ENCODE measurements at places on chromosomes 3 and 15.
A peak's percentile ranks its signal among the peaks of the same experiment; 100 is the strongest.

GRCh38 chr3:170909129-170909903 lies 879 bp upstream of the EIF5A2 start:
- DNase-seq = no peak

- no peak for DNase-seq
Measured at GRCh38 chr15:94265982-94266381, 34.6 kb downstream of the MCTP2 start.

- DNase-seq = no peak
Measured at GRCh38 chr3:63912768-63913588, 795 bp upstream of the SCAANT1 start.

- DNase-seq = no peak
Measured at GRCh38 chr3:10771486-10772270, 44.4 kb upstream of the SLC6A11 start.

DNA sequence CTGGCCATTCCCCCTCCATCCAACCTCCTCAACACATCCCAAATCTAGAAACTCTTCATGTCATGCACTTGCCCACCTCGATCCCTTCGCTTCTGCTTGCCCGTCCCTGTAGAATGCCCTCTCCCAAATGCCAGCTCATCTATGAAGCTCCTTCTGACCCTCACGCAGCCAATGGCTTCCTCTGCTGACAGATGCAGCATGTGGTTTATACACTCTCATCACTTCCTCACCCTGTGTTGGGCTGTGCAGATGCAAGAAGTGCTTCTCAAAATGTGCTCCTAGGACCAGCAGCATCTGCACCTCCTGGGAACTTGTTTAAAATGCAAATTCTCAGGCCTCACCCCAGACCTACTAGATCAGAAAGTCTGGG lies 51.7 kb downstream of the SEMA5B start:
- no peak for DNase-seq

- no peak for DNase-seq
Measured at GRCh38 chr3:129461461-129462146, 21.6 kb downstream of the IFT122 start.

GRCh38 chr3:77967621-77968020 lies 927.7 kb downstream of the ROBO2 start:
- no peak for DNase-seq

DNA sequence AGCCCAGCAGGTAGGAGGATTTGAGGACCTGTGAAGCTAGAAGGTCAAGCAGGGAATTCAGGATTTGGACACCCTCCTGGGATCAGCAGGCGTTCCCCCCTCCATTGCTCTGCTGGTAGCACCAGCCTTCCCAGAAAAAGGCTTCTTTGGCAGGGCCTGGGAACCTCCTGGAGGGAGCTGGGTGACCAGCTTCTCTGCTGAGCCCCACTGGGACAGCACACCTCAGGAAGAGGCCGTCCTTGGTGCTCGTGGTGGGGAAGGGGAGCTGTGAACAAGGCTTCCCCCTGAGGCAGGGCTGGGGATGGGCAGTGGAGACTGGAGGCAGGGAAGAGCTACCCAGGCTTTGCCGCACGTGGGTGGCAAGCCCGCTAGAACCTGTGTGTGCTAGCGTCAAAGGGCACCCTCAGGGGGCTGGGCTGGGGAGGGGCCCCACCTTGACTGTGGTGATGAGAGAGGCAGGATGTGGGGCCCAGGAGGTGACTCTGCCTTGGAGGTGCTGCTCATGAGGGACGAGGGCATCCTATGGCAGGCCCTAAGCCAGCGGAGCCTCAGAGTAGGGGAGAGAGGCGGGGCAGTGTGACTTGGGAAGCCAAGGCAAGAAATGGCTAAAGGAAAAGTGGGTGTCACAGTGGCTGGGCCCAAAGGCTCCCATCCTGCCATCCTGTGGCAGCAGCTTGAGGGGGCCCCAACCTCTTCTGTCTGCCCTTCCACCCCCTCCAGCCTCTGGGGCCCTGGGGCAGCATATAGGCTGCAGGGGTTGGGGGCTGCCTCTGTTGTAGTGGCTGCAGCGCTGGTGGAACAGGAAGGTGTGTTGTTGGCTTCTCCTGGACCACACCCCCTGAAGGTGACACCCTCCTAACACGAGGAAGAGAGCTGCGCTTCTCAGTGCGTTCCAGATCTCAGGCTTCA lies 20.7 kb downstream of the KLF13 start:
- no peak for DNase-seq

GRCh38 chr15:60130398-60130797 lies 126.3 kb downstream of the FOXB1 start:
- DNase-seq = no peak

- DNase-seq = no peak
Measured at GRCh38 chr3:4977853-4978203, 1.4 kb upstream of the BHLHE40 start.

GRCh38 chr3:100073714-100074307 lies 40.5 kb downstream of the FILIP1L start:
- DNase-seq = no peak

DNA sequence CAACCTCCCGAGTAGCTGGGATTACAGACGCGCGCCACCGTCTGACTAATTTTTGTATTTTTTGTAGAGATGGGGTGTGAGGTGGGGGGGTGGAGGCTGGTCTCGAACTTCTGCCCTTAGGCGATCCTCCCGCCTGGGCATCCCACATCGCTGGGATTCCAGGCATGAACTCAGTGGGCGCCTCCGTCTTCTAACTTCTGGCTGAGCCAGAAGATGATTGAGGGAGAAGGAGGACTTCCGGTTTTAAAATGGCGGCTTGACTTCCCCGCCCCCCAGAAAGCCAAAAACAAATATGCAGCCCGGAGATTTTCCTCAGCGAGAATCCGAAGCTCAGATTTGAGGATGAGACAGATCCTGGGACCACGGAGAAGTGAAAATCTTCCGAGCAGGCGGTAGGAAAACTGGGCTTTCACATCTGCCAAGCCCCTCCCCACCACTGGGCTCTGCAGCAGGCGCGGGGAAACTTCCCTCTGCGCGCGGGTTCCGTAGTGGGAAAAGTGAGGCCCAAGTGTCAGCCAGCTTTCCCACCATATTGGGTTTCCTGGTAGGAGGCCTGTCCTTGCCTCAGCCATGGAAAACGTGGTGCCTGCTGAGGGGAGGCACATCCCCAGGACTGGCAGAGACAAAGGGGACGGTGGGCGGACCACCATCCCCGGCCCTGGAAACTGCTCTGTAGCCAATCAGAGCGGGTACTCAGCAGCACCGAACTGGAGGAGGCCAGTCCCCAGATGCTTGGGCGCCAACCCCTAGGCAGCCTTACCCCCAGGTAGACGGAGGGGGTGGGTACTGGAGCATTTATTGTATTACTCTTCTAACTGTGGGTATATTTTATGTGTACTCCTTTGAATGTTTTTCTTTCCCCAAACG lies 17.3 kb downstream of the CHST14 start:
- no peak for DNase-seq

GRCh38 chr3:54853573-54854404 lies 74.1 kb downstream of the LRTM1 start:
- peak; percentile 88 for DNase-seq

- DNase-seq = no peak
Measured at GRCh38 chr3:3881050-3881449, 81.8 kb downstream of the LRRN1 start.

DNA sequence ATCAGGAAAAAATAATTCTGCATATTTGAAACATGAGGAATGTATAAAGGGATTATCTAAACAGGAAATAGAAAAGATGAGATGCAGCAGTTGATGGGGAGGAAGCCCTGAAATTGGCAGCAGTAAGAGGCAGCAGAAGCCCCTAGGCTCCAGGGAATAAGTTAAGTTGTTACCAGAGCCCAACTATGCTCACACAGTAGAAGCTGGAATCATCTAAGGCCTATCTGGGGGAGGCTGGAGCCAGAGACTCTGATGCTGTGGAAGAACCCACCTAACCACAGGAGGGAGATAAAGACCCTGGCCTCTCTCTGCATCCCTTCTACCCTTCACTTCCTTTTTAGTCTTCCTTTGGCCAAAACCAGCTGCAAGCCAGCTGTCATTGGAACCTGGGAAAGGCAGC lies 519.7 kb downstream of the DIPK2A start:
- no peak for DNase-seq

GRCh38 chr3:23344886-23345285 lies 141.8 kb downstream of the UBE2E2 start:
- DNase-seq = no peak

- DNase-seq = no peak
Measured at GRCh38 chr3:42664438-42664803, 10.9 kb downstream of the ZBTB47 start.

- DNase-seq = no peak
Measured at GRCh38 chr3:143118630-143119008, 952 bp upstream of the CHST2 start.

DNA sequence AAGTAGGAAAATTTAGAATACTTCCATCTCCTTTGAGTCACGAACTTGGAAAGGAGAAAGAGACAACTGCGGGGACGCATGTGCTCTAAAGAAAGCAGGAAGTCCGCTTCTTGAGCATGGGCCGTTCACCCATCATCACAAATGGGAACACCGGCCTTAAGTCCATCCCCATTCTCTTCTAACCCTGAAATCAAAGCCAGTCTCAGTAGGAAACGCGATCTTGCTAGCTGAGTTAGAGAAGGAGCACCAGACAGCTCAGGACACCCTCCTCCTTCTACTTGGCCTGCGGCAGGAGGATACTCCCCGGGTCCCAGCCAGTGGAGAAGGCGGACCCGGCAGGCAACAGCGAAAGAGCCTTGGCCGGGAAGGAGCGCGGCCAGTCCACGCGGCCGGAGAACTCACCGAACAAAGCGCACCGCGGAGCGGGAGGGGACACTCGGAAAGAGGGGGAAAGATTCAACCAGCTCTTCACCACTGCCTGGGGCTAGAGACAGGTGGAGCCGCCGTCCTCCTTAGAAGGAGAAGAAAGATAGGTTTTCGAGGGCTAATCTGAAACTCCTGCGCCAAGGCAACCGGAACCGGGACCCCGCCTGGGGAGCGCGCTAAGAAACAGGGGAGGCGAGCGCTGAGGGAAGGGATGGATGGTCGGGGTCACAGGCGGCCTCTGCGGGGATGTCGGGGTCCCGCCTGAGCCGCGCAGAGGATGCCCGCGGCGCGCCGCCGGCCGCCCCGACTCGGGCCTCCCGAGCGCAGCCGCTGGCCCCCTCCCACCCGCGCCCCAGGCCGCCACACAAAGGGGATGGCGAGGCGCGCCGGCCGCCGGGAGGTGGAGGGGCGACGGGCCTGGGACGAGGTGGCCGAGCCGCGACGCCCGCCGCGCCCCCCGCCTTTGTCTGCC lies 818 bp downstream of the SLC4A7 start:
- DNase-seq = peak; percentile 66

- DNase-seq = peak; percentile 17
Measured at GRCh38 chr3:136078421-136079364, 113.2 kb downstream of the PPP2R3A start.

DNA sequence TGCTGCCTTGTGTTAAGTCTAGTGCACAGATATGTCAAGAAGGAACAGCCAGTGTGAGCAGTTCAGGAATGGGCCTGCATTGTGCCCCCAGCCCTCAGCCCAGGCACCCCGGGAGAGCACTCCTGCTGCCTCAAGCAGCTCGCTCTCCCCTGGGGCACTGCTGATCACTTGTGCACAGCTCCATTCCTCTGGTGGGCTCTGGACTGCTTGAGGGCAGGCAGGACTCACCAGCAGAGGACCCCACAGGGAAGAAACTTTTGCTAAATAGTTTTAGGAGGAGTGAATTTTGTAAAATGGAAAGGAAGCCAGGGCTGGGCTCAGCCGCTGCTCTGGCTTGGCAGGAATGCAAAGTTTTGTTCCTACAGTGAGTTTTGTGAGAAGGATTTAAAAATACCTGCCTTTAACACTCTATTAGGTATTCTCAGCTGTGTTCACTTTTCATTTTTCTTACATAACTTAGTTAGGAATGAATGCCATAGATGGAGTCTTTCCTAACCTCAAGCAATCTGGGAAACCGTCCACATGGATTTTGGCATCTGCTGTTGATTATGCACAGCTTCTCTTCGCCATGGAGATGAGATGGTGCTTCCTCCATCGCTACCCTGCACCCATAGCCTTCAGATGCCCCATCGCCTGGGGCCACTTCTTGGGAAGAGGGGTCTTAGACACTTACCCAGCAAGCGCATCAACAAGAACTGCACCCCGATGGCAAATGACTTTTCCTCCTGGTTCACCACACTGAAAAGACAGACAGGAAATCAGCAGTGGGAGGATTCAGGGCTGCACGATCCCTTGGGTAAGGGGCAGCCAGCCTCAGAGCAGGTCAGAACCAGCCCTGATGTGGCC lies 42.3 kb upstream of the RAB6B start:
- DNase-seq = no peak

DNA sequence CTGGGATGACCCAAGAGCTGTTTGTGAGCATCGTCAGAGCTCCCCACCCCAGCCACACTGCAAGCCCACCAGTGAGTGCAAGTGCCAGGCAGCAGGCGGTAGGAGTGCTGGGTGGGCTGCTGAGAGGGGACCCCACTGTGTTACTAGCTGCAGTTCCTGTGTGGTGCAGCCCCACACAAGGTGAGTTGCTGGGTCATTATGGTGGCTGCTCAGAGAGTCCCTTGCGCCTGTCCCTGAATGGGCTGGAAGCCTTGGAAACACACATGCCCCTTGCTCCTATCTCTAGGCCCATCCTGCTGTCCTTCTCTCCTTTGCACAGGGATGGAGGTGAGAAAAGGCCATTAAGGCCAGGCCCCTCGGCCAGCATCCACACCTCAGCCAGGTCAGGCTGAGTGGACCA lies 83.7 kb downstream of the SEC22A start:
- DNase-seq = no peak

- DNase-seq = no peak
Measured at GRCh38 chr3:171711461-171712170, 98.7 kb downstream of the PLD1 start.

- DNase-seq = no peak
Measured at GRCh38 chr3:94132777-94133176, 69.9 kb downstream of the NSUN3 start.

- DNase-seq = no peak
Measured at GRCh38 chr3:141302364-141303141, 65.8 kb upstream of the ZBTB38 start.

DNA sequence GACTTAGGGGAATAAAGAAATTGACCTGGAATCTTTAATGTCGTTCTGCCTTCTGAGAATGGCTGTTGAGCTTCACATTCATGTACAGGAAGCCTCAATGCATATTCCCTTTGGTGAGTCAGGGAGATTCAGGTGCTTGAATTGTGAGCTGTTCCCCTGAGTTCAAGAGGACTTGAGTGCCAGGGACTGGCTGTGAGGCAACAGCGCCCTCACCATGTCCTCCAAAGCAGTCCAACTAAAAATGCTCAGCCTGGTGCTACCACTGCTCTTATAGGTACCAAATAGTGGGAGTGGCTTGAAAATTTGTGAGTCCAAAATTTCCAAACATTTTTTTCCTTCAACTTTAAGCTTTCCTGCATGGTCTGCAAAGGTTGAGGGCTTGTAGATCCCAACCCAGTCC lies 54.1 kb downstream of the LEO1 start:
- DNase-seq = peak; percentile 19
